Activated CD4-positive, alpha-beta T cell treated with anti-CD3 and anti-CD28 coated beads, Interleukin-10, Interleukin-2, amounts not matched to agents 100 ng/mL and 50 ng/mL, durations not matched to agents 16 hours and 8 hours (primary cell): ENCODE measurements at places on chromosomes 7 and 10.

DNA sequence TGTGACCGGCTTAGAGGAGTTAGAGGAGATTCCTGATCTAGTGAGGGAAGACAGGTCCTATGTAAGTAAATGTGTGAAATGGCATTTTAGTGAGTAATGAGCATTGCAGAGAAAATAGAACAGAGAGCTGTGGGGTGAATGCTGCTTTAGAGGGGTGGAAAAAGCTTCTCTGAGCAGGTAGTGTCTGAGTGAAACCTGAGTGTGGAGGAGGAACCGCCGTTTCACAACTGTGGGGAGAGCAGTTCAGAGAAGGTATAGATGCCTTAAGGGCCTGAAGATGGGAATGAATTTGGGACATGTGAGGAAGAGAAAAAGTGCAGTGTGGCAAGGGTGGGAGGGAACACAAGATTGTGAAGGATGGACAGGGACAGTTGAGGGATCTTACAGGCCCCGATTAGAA lies 21.6 kb downstream of the FBH1 start:
- DNase-seq: no peak

- no peak for DNase-seq
Observed at GRCh38 chr10:13773043-13773442, 186.3 kb downstream of the PRPF18 start.

- DNase-seq: peak; percentile 79
Observed at GRCh38 chr7:100119970-100120732, 717 bp downstream of the CNPY4 start.

GRCh38 chr10:10078446-10078845 lies 939.2 kb upstream of the CELF2 start:
- no peak for DNase-seq

DNA sequence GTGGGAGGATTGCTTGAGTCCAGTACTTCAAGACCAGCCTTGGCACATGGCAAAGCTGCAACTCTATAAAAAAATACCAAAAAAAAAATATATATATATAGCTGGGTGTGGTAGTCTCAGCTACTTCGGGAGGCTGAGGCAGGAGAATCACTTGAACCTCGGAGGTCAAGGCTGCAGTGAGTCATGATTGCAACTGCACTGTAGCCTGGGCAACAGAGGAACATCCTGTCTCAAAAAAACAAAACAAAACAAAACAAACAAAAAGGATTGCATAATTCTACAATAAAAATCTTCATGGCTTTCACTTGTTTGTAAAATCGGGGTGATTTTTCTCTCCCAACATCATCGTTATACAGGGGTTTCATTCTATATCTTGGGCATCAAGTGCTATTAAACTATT lies 35.1 kb downstream of the GUSB start:
- DNase-seq: no peak

- no peak for DNase-seq
Observed at GRCh38 chr7:38781991-38782390, 127.0 kb downstream of the VPS41 start.

DNA sequence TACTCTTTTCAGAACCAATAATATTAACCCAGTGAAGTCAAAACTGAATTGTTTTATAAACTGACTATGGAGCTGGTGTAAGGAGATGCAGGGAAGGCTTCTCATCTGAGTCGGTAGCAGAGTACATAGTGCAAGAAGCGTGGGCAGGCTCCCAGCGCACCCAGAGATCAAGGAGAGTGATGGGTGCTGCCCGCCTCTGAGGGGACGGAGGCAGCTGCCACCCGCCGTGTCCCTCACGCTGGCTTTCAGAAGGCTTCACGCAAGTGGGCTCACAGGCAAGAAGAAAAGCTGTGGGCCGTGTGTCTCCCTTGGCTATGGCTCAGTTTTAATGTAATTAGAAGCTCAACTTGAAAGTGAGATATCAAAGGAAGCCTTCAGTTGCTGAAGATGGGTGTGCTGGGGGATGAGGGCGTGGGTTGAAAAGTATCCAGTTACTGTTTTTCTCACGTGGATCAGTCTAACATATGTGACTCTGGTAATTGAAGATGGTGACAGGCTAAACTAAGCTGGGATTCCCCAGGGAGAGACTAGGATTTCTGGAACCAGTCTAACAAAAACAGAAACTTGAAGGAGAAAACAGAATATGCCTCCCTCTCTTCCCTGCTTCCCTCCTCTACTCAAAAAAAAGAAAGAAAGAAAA lies 159.9 kb downstream of the MGMT start:
- DNase-seq: no peak
